Esophagus squamous epithelium (tissue), 5 donors: ENCODE measurements at places on chromosomes 3 and 15. TPM values are rescaled to one million over a fixed set of nuclear protein-coding genes. Genes with fewer than 3 reads are reported as not detected.

- DNase-seq = no peak
- H3K4me1 ChIP-seq = peaks cover 6% of the 10 kb centered on the region
- no peaks in the 10 kb centered on the region for H3K27me3 ChIP-seq
- no peaks in the 10 kb centered on the region for H3K36me3 ChIP-seq
- peak overlapping the region; percentile 91 for H3K4me3 ChIP-seq
- peak overlapping the region; percentile 99 for H3K27ac ChIP-seq
These were observed 696 bp upstream of the SNRK start for GRCh38 chr3:43285644-43286043.

DNA sequence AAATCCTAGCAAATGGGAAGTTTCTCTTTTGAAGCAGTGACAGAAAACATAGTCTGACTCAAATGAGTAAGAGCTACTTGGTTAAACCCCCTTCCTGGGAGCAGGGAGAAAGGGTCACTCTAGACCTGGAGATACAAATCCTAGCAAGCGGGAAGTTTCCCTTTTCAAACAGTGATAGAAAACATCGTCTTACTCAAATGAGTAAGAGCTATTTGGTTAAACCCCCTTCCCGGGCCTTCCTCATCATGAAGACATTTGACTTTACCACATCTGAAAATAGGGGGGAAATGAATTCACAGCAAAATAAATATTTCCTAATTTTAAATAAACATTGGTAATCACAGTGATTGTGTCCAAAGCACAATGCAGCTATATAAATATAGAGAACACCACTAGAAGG is 79.2 kb downstream of the FOXB1 start:
- H3K27me3 ChIP-seq = peaks cover 2% of the 10 kb centered on the region
- no peaks in the 10 kb centered on the region for H3K36me3 ChIP-seq
- DNase-seq = no peak
- no peak overlapping the region for H3K4me3 ChIP-seq

DNA sequence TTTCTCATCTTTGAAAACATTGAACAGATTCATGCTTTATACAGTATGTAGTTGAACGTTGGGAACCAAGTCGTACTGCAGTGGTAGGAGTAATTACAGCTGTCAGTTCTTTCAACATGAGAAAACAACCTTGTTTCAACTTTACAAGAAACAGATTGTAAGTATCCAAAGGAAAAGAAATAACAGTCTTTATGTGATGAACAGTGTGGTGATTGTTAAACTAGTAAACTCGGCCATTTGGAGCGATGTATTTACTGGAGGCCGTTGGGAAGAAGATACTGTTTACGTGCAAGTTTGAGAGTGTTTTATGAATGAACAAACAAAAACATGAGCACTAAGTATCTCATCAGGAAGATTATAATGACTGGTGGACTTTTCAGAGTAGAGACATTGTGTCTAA is 48.4 kb downstream of the EPHA3 start:
- no peak for DNase-seq
- H3K27ac ChIP-seq = no peak overlapping the region
- H3K4me1 ChIP-seq = no peaks in the 10 kb centered on the region
- no peaks in the 10 kb centered on the region for H3K36me3 ChIP-seq
- no peaks in the 10 kb centered on the region for H3K27me3 ChIP-seq
- no peak overlapping the region for H3K4me3 ChIP-seq

DNA sequence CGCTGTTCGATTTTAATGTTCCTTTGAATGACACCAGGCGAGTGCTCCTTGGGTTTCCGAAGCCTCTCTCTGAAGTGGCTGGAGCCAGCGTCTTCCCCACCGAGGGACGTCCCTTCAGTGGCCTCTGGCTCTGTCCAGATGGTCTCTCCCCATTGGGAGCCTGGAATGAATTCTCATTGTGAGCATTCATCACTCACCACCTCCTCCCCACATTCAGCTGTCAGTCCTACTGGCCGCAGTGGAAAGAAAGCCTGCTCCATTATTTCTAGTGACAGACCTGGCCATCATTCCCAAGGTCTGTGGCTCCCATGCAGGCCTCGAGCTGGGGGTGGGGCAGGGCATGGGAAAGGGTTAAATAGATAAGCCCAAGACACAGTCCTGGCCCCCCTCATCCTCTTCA is 35.2 kb downstream of the ZNF710 start:
- no peaks in the 10 kb centered on the region for H3K36me3 ChIP-seq
- H3K4me1 ChIP-seq = peaks cover 51% of the 10 kb centered on the region
- DNase-seq = no peak
- no peak overlapping the region for H3K4me3 ChIP-seq
- H3K27me3 ChIP-seq = no peaks in the 10 kb centered on the region

- H3K27me3 ChIP-seq = no peaks in the 10 kb centered on the region
- DNase-seq = no peak
- H3K36me3 ChIP-seq = peaks cover 70% of the 10 kb centered on the region
- no peak overlapping the region for H3K4me3 ChIP-seq
- H3K27ac ChIP-seq = no peak overlapping the region
These were observed 18.8 kb downstream of the PLXNB1 start for GRCh38 chr3:48411041-48411588.

GRCh38 chr15:44719293-44719999 is 8.1 kb downstream of the B2M start:
- H3K27me3 ChIP-seq = no peaks in the 10 kb centered on the region
- peaks cover 6% of the 10 kb centered on the region for H3K36me3 ChIP-seq
- H3K4me1 ChIP-seq = no peaks in the 10 kb centered on the region
- no peak for DNase-seq
- H3K4me3 ChIP-seq = no peak overlapping the region
- no peak overlapping the region for H3K27ac ChIP-seq

- no peaks in the 10 kb centered on the region for H3K27me3 ChIP-seq
- no peaks in the 10 kb centered on the region for H3K36me3 ChIP-seq
- H3K27ac ChIP-seq = peak overlapping the region; percentile 38
- DNase-seq = peak; percentile 3
- no peak overlapping the region for H3K4me3 ChIP-seq
- peaks cover 14% of the 10 kb centered on the region for H3K4me1 ChIP-seq
These were observed 46.9 kb upstream of the NEDD4 start for GRCh38 chr15:56040081-56041035.

DNA sequence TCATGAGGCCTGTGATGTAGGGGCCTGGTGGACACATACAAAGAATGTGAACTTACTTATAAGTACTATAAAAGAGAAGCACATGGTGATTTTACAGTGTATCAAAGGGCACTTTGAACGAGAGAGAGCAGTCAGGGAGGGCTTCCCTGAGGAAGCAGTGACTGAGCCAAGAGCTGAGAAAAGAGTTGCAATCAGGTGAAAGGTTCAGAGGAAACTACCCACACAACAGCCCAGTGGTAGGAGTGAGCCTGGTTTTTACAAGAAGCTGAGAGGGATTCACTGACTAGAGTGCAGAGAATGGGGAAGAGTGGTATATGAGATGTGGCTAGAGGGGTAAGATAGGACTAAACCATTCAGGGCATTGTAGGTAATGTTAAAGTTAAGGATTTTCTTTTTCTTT is 57.1 kb downstream of the CALML4 start:
- no peak overlapping the region for H3K4me3 ChIP-seq
- no peaks in the 10 kb centered on the region for H3K27me3 ChIP-seq
- H3K27ac ChIP-seq = no peak overlapping the region
- DNase-seq = no peak
- peaks cover 50% of the 10 kb centered on the region for H3K36me3 ChIP-seq

DNA sequence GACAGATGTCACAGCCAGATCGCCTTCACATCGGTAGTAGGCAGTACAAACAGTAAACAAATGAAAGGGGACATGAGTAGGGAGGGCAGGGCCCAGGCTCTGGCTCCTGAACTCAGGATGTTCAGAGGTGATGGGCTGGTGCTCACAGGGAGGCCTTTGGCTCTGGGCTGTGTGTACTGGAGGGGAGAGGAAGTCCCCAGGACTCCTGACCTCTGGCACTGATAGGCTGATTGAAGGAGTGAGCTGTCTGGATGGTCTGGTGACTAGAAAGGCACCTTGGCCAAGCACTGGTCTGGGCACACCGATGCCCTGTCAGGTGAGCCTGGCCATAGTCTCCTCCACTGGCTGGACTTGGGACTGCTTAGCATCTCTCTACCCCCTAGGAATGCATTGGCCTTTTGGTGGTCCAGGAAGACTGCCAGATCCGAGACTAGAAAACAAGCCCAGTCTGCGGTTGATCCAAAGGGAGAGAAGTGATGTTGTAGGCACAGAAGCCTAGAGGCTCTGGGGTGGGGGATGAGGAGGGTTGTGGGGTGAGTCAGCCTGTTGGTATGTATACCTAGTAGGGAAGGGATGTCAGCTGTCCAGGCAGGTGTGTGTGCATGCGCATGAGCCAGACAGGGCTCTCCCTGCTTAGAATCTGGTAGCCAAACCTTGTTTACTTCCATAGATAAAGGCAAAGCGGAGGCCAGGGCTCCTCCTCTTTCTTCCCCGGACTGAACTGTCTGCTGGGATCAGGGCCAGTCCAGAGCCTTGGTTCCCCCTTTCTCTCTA is 1.9 kb downstream of the SPINT1 start:
- peaks cover 16% of the 10 kb centered on the region for H3K4me1 ChIP-seq
- peaks cover 34% of the 10 kb centered on the region for H3K27me3 ChIP-seq
- DNase-seq = no peak
- peaks cover 31% of the 10 kb centered on the region for H3K36me3 ChIP-seq
- peak overlapping the region; percentile 80 for H3K4me3 ChIP-seq

DNA sequence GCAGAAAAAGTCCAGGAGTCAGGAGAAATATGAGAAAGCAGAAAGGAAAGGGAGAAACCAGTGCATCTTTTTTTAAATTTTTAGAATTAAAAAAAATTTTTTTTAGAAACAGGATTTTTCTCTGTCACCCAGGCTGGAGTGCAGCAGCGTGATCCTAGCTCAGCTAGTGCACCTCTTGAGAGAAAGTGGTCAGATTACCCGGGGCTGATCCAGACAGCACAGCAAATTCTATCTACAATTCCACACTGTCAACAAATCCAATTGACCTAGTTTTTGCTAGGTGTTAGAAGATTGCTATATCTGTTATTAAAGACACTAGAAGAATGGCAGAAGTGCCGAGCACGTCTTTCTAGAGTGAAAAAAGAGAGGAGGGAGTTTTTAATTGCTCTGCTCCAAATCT is 117.3 kb downstream of the RFTN1 start:
- no peak overlapping the region for H3K4me3 ChIP-seq
- no peak overlapping the region for H3K27ac ChIP-seq
- no peaks in the 10 kb centered on the region for H3K27me3 ChIP-seq
- DNase-seq = no peak
- H3K4me1 ChIP-seq = peaks cover 4% of the 10 kb centered on the region

GRCh38 chr3:94349310-94349878 is 286.5 kb downstream of the NSUN3 start:
- DNase-seq = no peak
- H3K4me1 ChIP-seq = no peaks in the 10 kb centered on the region
- no peak overlapping the region for H3K27ac ChIP-seq

- no peak overlapping the region for H3K4me3 ChIP-seq
- H3K27me3 ChIP-seq = no peaks in the 10 kb centered on the region
- no peak for DNase-seq
- no peaks in the 10 kb centered on the region for H3K36me3 ChIP-seq
- peak overlapping the region; percentile 57 for H3K27ac ChIP-seq
These were observed 19.4 kb downstream of the NEK10 start for GRCh38 chr3:27349832-27350231.

- H3K36me3 ChIP-seq = no peaks in the 10 kb centered on the region
- no peak for DNase-seq
- H3K27me3 ChIP-seq = peaks cover 4% of the 10 kb centered on the region
- H3K27ac ChIP-seq = peak within 1 kb of the TSS; percentile 63
These were observed at the start of gene RYR3 for GRCh38 chr15:33310481-33311311. Gene RYR3, plus strand, starts transcription at chr15:33310967. Its CDS starts 79 bp downstream, at chr15:33311046.

GRCh38 chr15:94206463-94207167 is 24.7 kb upstream of the MCTP2 start:
- H3K36me3 ChIP-seq = no peaks in the 10 kb centered on the region
- H3K4me3 ChIP-seq = no peak overlapping the region
- H3K4me1 ChIP-seq = no peaks in the 10 kb centered on the region
- DNase-seq = no peak
- no peaks in the 10 kb centered on the region for H3K27me3 ChIP-seq
- peak overlapping the region; percentile 60 for H3K27ac ChIP-seq

GRCh38 chr3:101631098-101631796 is 45.7 kb downstream of the ZBTB11 start:
- no peaks in the 10 kb centered on the region for H3K4me1 ChIP-seq
- H3K36me3 ChIP-seq = no peaks in the 10 kb centered on the region
- H3K4me3 ChIP-seq = no peak overlapping the region

DNA sequence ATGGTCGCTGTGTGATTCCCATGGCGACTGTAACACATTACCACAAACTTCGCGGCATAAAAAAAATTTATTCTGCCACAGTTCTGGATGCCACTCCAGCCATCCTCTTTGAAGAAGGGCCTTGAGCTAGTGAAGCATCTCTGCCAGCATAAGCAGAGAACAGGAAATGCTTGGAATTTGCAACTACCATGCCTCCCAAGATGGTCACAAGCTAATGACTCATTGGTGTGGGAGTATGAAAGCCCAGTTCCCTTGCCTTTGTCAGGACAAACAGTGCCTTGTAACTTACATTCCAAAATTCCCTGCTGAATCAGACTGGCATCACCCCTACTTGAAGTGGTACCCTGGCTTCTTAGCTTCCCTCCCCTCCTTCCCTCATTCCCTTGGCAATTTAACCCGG is 129.7 kb downstream of the PROS1 start:
- H3K27me3 ChIP-seq = no peaks in the 10 kb centered on the region
- no peaks in the 10 kb centered on the region for H3K36me3 ChIP-seq
- H3K4me1 ChIP-seq = no peaks in the 10 kb centered on the region
- H3K4me3 ChIP-seq = no peak overlapping the region

- H3K27ac ChIP-seq = no peak overlapping the region
- H3K4me1 ChIP-seq = no peaks in the 10 kb centered on the region
- no peak overlapping the region for H3K4me3 ChIP-seq
- H3K36me3 ChIP-seq = no peaks in the 10 kb centered on the region
These were observed 755.2 kb downstream of the NR2F2 start for GRCh38 chr15:97085731-97086130.

- no peaks in the 10 kb centered on the region for H3K4me1 ChIP-seq
- DNase-seq = no peak
- H3K4me3 ChIP-seq = no peak overlapping the region
- no peaks in the 10 kb centered on the region for H3K27me3 ChIP-seq
- no peak overlapping the region for H3K27ac ChIP-seq
These were observed 1318.2 kb downstream of the ZPLD1 start for GRCh38 chr3:103752986-103753385.

Gene GHRL
- 0.38 TPM for total RNA-seq

Gene FES
- total RNA-seq = 9.0 TPM

Gene ATP10A
- total RNA-seq = 1.5 TPM

Gene CLPX
- 56.3 TPM for total RNA-seq

Gene ZDHHC19
- total RNA-seq = not detected

Gene SERPINI1
- 3.4 TPM for total RNA-seq

Gene ARHGEF26
- 6.8 TPM for total RNA-seq

Gene SLCO2A1
- total RNA-seq = 18.9 TPM

Gene ATP13A4
- total RNA-seq = 24.9 TPM

Gene LRRC31
- not detected for total RNA-seq

Gene SLC9C1
- not detected for total RNA-seq

Gene ZCWPW2
- 0.95 TPM for total RNA-seq

Gene DAPK2
- total RNA-seq = 1.9 TPM

Gene SUMF1
- total RNA-seq = 65.9 TPM

Gene MINAR1
- total RNA-seq = 0.08 TPM

Gene KCNMB2
- total RNA-seq = 0.19 TPM
